Stimulated activated naive CD8-positive, alpha-beta T cell treated with anti-CD3 and anti-CD28 coated beads, Interleukin-15, Interleukin-2, amounts not matched to agents 100 U/mL and 50 U/mL, for 24 hours (primary cell): ENCODE measurements at places on chromosomes 3 and 15.

DNA sequence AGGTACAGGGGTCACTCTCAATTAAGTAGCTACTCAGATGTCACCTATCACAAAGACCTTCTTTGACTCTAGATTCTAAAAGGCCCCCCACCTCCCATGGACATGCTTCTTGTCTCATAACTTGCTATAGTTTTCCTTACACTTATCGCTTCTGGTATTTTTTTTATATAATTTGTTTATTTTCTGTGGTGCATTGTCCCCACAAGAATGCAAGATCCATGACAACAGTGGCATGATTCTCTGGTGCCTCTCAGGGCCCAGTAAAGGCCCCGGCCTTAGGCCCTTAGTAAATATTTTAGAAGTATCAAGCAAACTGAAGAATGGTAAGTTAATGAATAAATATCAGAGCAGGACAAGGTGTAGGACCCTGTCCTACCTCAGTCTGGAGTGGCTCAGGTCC lies 248.6 kb downstream of the CBLB start:
- DNase-seq = no peak

- DNase-seq = no peak
These were observed 52.8 kb downstream of the RASA2 start for GRCh38 chr3:141539431-141540187.

GRCh38 chr3:31288641-31289100 lies 244.1 kb upstream of the STT3B start:
- peak; percentile 49 for DNase-seq

GRCh38 chr3:155244216-155244615 lies 49.3 kb downstream of the STRIT1 start:
- DNase-seq = no peak

DNA sequence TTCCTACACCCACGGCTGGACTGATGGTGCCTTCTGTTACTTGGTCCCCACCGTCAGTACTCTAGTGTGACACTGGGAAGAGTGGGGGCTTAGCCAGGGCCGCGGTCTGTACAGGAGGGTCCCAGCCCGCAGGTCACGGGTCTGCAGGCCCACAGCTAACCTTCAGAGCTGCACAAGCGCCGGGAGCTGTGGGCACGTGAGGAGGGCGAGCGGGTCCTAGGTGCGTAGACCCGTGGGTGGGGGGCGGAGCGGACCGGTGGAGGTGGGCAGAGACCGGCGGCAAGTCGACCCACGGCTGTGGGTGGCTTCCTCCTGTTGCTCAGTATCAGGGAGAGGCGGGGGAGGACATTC lies 1.2 kb downstream of the TNFAIP8L3 start:
- DNase-seq = no peak

- DNase-seq = no peak
These were observed 112.2 kb upstream of the NANOGP8 start for GRCh38 chr15:35197306-35197705.

DNA sequence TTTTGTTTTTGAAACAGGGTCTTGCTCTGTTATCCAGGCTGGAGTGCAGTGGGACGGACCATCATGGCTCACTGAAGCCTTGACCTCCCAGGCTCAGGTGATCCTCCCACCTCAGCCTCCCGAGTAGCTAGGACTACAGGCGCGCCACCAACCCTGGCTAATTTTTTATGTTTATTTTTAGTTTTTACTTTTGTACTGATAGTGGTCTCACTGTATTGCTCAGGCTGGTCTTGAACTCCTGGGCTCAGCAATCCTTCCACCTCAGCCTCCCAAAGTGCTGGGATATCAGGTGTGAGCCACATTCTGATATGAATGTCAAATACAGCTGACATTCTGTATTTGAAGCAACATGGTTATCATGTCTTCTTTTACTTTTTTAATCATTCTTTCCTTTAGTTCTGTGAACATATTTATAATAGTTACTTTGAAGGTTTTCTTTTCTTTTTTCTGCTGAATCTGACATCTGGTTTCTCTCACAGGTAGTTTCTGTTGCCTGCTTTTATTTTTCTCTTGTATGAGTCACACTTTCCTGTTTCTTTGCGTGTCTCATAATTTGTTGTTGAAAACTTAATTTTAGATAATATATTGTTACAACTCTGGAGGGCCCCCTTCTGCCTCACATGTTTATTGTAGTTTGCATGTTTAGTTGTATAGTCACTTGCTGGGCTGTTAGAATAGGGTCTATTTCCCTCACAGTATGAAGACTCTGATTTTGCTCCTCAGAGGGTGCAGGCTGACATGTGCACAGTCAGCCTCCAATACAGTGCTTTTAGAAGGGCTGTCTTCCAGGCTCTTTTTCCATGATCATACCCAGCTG lies 8.4 kb upstream of the CNTN4 start:
- DNase-seq = no peak

GRCh38 chr3:142077859-142078500 lies 71.4 kb downstream of the TFDP2 start:
- no peak for DNase-seq

GRCh38 chr3:102484363-102484762 lies 49.5 kb downstream of the ZPLD1 start:
- DNase-seq = no peak

- no peak for DNase-seq
These were observed 24.0 kb upstream of the MUC20 start for GRCh38 chr3:195696632-195697278.

DNA sequence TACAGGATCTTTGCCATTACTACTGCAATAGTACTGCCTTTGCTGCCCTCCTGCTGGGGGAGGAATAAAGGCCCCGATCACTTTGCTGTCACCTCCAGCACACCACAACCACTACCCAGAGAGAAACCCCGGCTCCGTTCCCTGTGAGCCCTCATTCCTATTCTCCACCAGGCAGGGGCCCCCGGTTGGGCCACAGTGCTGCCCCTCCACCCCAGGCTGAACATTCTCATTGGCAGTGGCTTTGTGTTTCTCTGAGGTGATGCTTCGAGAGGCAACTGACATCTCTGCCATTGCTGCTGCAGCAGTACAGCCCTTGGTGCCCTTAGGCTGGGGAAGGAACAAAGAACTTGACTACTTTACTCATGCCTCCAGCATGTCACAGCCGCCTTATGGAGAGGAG lies 612.9 kb upstream of the EPHA6 start:
- DNase-seq = no peak

- no peak for DNase-seq
These were observed 16.1 kb upstream of the PLOD2 start for GRCh38 chr3:146177072-146177471.

DNA sequence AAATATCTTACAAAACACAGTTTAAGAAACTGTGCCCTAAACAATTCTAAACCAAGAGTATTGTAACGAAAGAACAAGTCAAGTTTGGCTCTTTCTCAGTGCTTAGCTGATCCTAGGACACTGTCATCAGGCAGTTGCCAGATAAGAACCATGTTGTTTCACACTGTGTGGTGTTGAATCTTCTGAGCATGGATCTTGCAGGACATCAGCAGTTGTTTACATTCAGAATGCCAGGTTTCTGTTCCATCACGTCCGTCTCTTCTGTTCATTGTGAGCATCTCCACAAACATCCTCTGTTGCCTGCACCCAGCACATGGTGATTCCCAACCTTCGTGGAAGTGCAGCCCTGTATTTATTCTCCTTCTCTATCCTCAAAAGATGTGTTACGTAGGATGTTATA lies 67.9 kb downstream of the DCUN1D1 start:
- DNase-seq = no peak

- DNase-seq = no peak
These were observed 64.1 kb downstream of the NIPA2 start for GRCh38 chr15:22902578-22902977.

- no peak for DNase-seq
These were observed 51.2 kb downstream of the KCNAB1 start for GRCh38 chr3:156171281-156172267.

DNA sequence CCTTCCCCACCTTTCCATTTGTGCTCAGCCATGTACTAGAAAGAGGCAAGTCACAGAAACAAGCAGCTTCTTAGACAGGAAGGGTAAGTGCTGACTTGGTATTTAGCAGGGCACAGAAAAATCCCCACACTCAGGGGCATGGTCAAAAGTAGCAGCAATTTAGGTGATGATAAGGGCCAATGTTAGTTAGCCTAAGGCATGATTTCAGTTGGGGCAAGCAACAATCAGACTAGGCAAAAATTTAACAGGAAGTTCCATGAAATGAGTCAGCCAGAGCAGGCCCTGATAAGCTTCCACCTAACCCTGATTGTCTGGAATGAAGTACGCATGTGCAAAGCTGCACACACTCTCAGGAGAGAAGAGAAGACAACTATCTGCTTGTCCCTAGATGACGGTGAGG lies 423.4 kb upstream of the UBE2E2 start:
- DNase-seq = no peak

- no peak for DNase-seq
These were observed 5.7 kb downstream of the SLC6A20 start for GRCh38 chr3:45790596-45790995.

GRCh38 chr3:139509631-139510030 lies 29.9 kb downstream of the RBP1 start:
- DNase-seq = no peak

DNA sequence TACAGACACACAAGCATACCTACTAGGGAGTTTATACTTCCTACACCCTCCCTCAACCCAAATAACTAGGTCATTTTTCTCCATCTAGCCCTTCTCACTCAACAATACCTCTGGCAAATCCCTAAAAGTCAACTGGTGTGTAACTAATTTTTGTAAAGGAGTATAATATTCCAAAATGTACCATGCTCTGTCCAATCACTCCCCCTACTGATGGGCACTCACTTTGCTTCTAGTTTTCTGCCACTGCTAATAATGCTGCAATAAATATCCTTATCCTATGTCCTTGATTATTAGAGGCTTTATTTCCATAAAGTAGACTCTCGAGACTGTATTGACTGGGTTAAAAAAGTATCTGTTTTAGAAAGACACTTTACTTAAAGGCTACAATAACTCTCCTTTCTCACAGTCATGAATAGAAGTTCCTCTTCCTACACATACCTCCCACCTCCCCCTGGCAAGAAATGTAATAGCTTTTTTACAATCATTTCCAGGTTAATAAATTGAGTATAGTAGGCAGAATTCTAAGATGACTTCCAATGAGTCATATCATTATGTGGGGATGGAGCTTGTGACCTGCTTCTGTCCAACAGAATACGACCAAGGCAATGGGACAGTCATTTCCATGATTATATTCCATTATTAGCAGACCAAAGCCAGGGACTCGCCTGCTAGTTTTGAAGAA lies 30.0 kb downstream of the SHQ1 start:
- no peak for DNase-seq

DNA sequence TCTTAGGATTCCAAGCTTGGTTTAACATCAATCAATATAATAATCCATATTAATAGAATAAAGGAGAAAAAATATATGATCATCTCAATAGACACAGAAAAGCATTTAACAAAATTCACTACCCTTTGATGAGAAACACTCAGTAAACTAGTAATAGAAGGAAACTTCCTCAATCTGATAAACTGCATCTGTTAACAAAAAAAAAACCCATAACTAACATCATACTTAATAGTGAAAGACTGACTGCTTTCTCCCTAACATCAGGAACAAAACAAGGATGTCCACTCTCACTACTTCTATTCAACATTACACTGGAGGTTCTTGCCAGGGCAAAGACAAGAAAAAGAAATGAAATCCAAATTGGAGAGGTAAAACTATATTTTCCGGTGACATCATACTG lies 30.5 kb downstream of the LRRK1 start:
- no peak for DNase-seq

GRCh38 chr15:58678683-58679082 lies 70.8 kb downstream of the ADAM10 start:
- DNase-seq = no peak

DNA sequence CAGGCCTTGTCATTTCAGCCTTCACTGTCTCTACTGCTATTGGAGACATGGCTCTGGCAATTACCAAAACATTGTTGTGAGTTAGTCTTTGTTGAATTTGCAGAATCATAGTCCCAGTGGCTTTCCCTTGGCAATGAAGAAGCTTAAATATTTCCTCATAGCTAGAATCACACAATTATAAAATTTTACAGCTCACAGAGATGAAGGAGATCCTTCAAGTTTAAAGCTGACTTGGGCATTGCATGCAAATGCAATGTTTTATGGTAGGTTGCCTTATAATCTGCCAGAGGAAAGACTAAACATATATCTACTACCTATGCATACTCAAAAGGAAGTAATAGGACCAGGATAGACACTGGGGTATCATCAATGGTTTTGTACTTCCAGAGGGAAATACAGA lies 90.9 kb downstream of the LSAMP start:
- DNase-seq = no peak

- DNase-seq = no peak
These were observed 14.3 kb downstream of the BUB1B start for GRCh38 chr15:40175160-40175559.

DNA sequence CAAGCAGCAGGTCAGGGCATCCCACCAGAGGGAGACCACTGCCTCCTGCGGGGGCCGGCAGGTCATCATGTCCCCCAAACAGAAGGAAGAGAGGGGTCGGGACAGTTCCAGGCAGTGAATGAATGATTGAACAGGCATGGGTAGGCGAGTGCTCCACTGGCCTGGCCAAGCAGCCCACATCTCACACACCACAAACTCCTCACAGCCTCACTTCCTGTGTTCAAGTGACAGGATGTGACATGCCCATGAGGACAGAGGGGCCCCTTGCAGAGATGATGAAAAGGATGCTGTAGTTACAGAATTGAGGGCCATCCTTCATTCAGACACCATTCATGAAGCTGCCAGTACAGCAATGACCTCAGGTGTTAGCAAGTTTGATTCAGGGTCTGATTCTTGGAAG lies 3.7 kb downstream of the IQSEC1 start:
- peak; percentile 59 for DNase-seq

GRCh38 chr15:60797444-60798040 lies 318.6 kb upstream of the ICE2 start:
- DNase-seq = no peak

GRCh38 chr3:168884353-168884903 lies 779.1 kb downstream of the MECOM start:
- no peak for DNase-seq

- DNase-seq = no peak
These were observed 428.9 kb upstream of the THRB start for GRCh38 chr3:24923570-24923969.

DNA sequence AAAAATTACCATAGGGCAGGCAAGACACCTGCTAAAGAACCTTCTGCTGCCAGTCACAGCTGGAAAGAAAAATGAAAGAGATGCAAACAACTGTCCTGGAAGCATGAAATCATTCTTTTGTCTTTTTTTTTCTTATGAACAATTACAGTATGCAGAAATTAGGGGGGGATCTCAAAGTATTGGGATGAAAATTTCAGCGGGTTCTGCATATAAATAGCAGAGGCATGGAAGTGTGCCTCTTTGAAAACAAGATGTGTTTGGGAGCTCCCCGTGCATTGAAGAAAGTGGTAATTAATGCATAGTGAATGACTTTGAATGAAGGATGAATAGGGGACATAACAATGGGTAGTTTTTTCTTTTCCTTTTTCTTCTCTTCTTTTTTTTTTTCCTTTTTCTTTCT lies 431.2 kb downstream of the SOX2 start:
- no peak for DNase-seq

- no peak for DNase-seq
These were observed 626.5 kb upstream of the DPPA4 start for GRCh38 chr3:109963831-109964230.

DNA sequence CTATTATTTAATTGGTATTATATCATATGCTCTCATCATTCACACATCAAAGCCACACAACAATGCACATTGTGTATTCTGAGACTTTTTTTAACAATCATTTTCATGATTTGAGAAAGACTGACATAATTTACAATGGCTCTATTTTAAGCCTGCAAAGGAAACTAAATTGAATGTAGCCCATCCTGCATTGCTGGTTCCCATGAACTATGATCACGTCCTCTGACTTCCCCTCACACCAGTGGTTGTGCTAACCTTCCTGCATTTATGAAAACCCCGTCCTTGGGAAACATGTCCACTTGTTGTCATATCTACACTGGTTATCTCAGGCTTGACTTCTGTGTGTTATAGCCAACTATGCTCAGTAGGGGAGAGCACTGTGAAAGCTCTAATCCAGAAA lies 546.2 kb downstream of the MECOM start:
- no peak for DNase-seq
